Immature natural killer cell (primary cell): ENCODE measurements at places on chromosomes 13 and 19.

GRCh38 chr19:38047641-38048040 is 140.6 kb downstream of the SIPA1L3 start:
- peak; percentile 7 for DNase-seq

- DNase-seq, result no peak
Measured at GRCh38 chr13:95301968-95302393, 730 bp upstream of the ABCC4 start.

DNA sequence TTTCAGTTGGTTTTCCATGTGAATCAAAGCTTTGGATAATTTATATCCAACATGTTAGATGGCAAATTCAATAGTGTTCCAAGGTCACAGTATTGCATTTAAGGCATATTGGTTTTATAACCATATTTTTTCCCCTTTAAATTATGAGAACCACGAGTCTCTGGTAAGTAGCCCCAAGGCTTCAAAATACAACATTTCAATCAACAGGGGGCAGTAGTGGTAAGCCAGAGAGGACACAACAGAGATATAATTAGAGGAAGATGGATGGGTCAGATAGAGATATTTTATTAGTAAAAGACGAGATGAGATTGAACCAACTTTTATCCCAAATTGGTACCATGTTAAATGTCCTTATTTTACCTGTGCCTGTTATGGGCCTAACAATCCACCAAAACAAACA is 53.1 kb downstream of the KL start:
- no peak for DNase-seq

DNA sequence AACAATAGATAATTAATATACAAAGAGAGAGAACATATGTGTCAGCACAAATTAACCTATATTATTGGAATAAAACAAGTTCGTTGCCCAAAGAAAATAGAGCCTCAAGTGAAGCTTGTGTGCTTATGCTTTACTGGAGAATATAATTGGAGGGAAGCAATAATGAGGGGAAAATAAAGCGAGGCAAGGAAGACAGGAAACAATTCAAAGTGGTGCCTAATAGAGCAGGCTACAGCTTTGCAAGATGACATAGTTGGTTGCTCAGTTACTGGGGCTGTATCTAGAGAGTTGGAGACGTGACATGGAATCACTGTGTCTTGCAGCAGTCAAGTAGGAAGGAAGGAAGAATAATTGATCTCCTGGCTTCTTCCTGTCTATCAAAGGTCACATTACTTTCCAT is 21.1 kb upstream of the SLC10A2 start:
- DNase-seq, result no peak

DNA sequence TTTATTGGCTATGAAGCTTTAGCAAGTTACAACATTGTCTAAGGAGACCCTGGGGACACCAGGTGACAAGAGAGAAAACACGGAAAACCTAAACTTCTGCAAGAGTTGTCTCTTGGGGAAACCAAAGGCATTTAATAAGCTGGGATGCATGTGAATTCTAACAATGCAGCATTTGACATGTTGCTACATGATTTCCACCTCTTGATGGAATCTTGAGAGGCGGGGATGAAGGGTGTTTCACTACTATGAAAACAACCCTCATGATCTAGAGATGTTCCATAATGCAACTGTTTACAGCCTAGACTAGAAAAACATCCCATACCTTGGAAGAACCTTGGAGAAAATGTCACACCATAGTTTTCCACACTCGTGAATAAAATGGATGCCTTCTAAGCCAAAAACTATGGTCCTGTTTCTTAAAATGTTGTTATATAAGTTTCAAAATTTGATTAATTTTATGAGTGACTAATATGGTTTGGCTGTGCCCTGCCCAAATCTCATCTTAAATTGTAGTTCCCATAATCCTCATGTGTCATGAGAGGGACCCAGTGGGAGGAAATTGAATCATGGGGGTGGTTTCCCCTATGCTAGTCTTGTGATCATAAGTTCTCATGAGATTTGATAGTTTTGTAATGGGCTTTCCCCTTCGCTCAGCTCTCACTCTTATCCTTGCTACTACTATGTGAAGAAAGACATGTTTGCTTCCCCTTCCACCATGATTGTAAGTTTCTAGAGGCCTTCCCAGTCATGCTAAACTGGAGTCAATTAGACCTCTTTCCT is 164.6 kb downstream of the TNFSF13B start:
- DNase-seq, result no peak

DNA sequence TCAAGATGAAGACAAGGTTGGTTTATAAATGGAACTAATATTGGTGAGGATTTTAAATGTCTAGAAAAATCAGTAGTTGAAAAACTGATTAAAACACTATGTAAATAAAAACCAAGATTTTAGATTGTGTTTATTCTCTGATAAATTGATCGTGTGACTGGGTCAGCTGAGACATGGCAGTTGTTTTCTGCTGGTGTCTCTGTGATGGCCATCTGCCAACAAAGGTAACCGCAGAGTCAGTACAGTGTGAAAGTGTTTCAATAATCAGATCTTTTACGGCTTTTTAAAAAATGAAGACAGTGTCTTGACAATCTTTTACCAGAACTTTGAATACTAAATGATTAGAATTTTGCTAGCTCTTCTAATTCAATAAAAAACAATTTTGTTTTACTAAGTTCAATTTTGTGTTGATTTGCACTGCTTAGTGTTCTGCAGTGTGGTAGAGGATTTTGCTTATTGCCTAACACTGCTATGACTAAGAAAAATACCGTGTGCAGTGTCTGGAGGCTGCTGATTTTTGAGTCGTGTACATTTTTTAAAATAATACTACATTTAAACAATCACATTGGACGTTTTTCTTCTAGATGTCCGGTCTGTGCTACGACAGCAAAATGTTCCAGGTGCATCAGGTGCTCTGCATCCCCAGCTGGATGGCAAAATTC is 32.7 kb upstream of the GPR183 start:
- DNase-seq, result peak; percentile 68

DNA sequence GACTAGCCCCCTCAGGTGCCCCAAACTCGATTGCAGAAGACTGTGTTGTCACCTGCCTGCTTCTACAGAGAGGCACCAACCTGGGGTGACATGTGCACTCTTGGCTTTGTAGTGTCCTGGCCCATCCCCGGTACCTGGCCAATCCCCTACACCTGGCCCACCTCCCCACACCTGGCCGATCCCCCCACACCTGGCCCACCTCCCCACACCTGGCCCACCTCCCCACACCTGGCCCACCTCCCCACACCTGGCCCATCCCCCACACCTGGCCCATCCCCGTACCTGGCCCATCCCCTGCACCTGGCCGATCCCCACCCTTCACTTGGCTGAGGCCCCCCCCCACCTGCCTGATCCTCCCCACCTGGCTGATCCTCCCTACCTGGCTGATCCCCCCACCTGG is 25.4 kb downstream of the ATP11A start:
- no peak for DNase-seq

DNA sequence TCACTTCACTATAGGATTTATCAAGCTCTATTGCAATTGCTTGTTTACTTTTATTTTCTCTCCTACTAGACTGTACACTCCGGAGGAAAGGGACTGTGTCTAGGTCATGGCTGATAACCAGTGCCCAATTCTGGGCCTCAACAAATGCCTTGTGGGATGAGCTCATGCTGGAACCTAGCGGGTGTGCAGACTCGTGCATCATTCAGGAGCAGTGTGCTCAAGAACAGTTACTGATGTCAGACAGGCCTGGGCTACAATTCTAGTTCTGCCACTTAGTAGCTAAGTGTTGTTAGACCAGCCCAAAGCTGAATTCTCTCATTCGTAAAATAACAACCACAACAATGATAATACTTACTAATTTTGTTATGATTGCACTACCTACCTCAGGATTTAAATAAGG is 95.4 kb downstream of the CYSLTR2 start:
- DNase-seq, result no peak

GRCh38 chr19:1472231-1473084 is 6.6 kb downstream of the C19orf25 start:
- DNase-seq, result no peak

- DNase-seq, result peak; percentile 78
Measured at GRCh38 chr19:17405250-17406045, at the start of gene BST2. Gene BST2 (minus strand): TSS chr19:17405630. CDS start chr19:17405575, 55 bp downstream.

- DNase-seq, result no peak
Measured at GRCh38 chr19:48856921-48857320, 11.5 kb downstream of the PLEKHA4 start.
